OCI-LY7 (cell line): ENCODE measurements at places on chromosomes 5 and 9. TPM values are rescaled to one million over a fixed set of nuclear protein-coding genes. Genes with fewer than 3 reads are reported as not detected.

Gene RNF130
- total RNA-seq, result not detected in 2 replicates

Gene PCDHGA5
- 4.6 and 4.9 TPM in 2 replicates for total RNA-seq

Gene NOL6
- total RNA-seq, result 23.8 and 30.9 TPM in 2 replicates

Gene SLC36A3
- not detected in 2 replicates for total RNA-seq

Gene ZNF608
- total RNA-seq, result 58.8 and 61.4 TPM in 2 replicates

Gene SPAG8
- 3.6 and 5.1 TPM in 2 replicates for total RNA-seq

Gene MLANA
- not detected in 2 replicates for total RNA-seq

Gene FREM1
- total RNA-seq, result not detected in 2 replicates

- DNase-seq, result peak; percentile 61
Measured at GRCh38 chr5:88502179-88503040, 233.8 kb upstream of the TMEM161B start.

GRCh38 chr5:59587489-59588337 is 305.8 kb downstream of the PDE4D start:
- no peak for DNase-seq

DNA sequence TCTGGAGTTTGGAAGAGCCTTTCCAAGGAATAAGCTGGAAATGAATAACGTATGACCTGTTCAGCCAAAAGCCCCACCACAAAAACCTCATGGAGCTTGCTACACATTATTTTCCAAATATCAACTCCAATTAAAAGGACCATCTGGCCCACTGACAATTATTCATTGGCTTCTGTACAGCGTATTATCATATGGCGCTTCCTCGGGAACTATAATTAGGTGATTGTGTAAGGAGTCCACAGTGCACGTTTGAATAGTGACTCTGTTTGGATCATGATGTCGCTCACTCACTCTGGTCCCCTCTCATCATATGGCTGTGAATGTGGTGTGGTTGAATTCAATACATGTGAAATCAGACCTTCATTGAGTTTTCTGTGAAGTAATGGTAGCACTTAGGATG is 52.1 kb downstream of the GDNF start:
- DNase-seq, result no peak

GRCh38 chr5:156126716-156127115 is 200.2 kb upstream of the SGCD start:
- no peak for DNase-seq

- DNase-seq, result peak; percentile 75
Measured at GRCh38 chr9:35814106-35814840, 569 bp downstream of the HINT2 start.

- DNase-seq, result no peak
Measured at GRCh38 chr5:76638479-76638878, 15.3 kb upstream of the F2RL2 start.

GRCh38 chr5:146851133-146851532 is 27.4 kb downstream of the PPP2R2B start:
- no peak for DNase-seq
